ENCODE measurements at places on chromosomes 3 and 15. TPM values are rescaled to one million over a fixed set of nuclear protein-coding genes. Genes with fewer than 3 reads are reported as not detected.

CCDC13 gene
- 0.13 TPM for total RNA-seq

RARB gene
- 3.8 TPM for total RNA-seq

THRB gene
- total RNA-seq = 0.13 TPM

ADIPOQ gene
- not detected for total RNA-seq

HDGFL3 gene
- total RNA-seq = 25.5 TPM

PXK gene
- 30.2 TPM for total RNA-seq

ASB14 gene
- total RNA-seq = not detected

GOLIM4 gene
- 21.8 TPM for total RNA-seq

COMMD4 gene
- total RNA-seq = 104 TPM

SERPINI2 gene
- not detected for total RNA-seq

TTLL13 gene
- total RNA-seq = 0.13 TPM

AP3B2 gene
- not detected for total RNA-seq

DNA sequence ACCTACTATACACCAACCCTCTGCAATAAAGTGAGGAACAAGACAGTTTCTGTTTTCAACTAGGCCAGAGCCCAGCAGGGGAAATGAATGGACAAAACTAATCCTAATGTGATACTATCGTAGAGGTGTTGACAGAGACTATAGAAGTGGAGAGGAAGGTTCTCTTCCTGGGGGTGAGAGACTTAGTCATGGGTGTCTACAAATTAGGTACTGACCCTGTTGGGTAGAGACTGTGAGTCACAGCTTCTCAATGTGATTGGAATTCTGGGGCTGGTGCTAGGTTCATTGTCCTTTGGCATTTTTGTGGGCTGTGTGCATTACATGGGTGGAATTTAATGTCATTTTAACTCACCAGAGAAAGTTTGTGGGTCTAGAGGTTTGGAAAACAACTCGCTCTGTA, 79.3 kb downstream of the ADAMTSL3 start:
- DNase-seq = peak; percentile 86

DNA sequence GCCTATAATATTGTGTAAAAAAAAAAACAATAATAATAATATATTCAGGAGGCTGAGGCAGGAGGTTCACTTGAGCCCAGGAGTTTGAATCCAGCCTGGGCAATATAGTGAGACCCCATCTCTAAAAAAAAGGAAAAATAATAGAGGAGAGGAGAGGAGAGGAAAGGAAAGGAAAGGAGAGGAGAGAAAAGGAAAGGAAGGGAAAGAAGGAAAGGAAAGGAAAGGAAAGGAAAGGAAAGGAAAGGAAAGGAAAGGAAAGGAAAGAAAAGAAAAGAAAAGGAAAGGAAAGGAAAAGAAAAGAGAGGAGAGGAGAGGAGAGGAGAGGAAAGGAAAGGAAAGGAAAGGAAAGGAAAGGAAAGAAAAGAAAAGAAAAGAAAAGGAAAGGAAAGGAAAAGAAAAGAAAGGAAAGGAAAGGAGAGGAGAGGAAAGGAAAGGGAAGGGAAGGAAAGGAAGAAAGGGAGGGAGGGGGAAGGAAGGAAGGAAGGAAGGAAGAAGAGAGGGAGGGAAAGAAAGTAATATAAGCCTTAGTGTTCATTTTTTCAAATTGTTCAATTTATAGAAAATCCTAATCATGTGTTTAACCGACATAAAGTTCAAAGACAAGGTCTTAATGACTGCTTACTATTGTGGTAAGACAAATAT, 191.1 kb downstream of the MECOM start:
- DNase-seq = no peak

DNA sequence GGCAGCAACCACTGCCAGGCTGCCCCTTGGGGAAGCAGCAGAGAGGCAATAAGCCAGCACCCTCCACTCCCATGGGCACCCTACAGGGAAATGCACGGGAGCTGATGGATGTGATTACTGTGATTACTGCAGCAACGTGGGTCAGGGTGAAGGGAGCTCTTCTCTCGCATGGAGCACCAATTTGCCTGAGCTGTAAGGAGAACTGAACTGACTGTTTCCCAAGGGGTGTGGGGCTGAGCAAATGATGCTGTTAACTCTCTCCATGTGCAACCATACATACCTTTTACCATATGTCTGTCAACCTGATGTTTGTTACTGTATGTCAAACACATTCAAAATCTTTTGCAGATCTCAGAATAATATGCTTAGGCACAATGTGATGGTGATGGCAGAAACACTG, 680.6 kb downstream of the SQOR start:
- no peak for DNase-seq

DNA sequence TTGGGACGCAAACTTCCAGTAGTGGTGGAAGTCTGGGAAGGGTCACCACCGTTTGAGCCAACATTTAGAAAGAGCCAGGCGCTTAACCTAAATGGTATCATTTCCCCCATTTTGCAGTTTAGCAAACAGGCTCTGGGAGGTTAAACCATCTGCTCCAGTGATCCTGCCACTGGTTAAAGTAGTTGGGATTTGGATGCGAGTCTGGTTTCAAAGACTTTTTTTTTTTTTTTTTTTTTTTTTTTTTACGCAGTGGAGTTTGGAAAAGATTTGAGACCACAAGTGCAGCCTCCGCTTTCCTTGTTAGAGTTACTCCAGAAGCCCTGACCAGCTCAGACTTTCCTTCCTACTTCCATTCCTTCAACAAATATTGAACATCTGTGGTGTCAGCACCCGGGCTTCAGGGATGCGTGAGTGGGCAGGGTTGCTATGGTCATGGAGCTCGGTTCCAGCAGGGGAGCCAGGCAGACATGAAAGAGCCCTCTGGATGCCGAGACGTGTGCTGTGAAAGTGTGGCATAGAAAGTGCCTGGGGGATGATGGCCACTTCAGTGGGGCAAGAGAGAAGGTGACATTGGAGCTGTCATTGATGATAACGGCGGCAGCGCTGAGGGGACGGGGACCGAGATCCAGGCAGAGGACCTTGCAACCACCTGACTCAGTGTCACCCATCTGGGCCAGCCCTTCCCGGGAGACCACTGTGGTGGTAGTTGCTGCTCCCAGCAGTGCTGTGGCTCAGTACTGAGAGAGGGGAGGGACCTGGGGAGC, 1.1 kb upstream of the RNU6-1 start:
- no peak for DNase-seq

DNA sequence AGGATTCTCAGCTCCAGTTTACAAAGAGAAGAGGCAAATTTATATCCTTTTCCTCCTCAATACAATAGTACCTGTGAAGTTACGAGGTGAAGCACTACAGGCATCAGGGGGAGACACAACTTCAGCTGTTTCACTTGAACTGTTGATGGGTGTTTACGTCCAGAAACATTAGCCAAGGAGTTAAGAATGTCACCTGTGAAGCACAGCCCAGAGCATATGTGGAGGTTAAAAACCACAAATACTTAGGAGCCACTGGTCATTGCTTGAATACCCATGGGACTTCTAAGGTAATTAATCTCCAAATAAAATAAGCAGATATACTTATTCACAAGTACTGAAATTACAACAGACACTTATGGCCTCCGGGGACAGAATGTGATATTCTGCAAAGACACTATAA, 246.5 kb downstream of the ULK4 start:
- DNase-seq = no peak

DNA sequence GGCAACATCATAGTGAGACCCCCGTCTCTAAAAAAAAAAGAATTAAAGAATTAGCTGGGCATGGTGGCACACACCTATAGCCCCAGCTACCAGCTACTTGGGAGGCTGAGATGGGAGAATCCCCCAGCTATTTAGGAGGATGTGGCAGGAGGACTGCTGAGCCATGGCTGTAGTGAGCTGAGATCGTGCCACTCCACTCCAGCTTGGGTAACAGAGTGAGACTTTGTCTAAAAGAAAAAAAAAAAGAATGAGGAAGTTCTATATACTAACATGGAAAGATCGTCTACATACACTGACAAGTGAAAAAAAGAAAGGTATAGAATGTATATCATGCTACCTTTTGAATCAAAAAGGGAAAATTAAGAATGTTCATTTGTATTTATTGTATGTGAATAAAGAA, 83.9 kb upstream of the CDAN1 start:
- DNase-seq = no peak

GRCh38 chr3:58249358-58250092, 11.9 kb downstream of the ABHD6 start:
- DNase-seq = no peak

- no peak for DNase-seq
Observed at GRCh38 chr15:77384589-77385359, 35.1 kb downstream of the PEAK1 start.

- no peak for DNase-seq
Observed at GRCh38 chr3:196115678-196116083, 33.8 kb upstream of the TFRC start.

GRCh38 chr3:195808741-195809290, 2.9 kb downstream of the MUC4 start:
- no peak for DNase-seq

DNA sequence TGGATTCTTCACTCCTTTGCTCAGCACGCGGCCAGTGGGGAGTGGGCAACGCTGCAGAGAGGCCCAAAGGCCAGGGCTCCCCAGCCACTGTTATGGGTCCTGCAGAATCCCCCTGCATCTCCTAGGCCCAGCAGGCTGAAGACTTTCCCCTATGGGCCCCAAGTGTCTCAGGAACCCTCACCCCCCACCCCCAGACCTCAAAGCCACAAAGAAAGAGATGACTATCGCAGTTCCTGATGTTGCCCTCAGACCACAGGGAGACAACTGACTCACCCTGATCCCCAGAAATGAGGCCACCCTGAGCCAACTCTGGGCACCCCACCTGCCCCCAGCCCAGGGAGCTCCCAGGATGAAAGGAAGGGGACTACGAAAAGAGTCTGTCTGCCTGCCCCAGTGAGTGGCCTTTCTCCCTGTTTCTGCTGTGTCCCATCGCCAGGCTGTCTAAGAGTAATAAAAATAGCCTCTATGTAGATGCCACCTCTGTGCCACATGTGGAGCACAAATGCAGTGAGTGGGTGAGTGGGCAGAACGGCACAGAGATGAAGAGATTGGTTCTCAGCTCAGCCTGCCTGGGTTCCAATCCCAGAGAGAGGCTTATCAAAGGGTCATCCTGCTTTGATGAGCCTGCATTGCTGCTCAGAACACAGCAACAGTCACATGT, 283.0 kb downstream of the UACA start:
- no peak for DNase-seq

DNA sequence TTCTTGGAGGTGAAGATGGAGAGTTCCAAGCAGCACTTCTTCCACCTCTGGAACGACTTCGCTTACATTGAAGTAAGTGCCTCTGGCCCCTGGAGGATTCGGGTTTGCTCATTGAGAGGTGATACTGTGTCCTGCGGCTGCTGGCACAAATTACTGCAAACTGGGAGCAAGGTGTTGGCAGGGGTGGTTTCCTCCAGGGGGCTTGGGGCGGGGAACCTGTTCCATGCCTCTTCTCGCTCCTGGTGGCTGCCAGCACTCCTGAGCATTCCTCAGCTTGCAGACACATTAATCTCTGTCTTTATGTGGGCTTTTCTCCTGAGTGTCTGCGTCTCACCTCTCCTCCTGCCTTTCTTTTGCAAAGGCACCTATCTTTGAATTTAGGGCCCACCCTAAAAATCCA, 47.4 kb downstream of the MESD start:
- no peak for DNase-seq

DNA sequence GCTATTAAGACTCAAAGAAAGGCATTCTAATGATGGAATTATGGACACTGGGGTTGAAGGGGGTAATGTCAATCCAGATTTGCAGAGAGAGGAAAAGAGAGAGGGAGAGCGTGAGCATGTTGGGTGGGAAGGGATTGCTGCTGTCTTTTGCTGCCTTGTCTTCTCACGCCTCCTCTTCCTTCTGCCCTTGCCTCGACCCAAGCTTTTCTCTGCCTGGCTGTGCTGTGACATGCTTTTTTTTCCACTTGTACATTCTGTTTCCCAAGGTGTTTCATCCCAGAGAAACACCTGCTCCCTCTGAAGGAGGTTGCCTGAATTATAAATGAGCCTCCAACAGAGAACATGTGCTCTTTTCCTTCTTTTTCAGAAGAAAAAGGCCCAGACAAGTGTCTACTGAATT, 80.3 kb downstream of the BDH1 start:
- no peak for DNase-seq

GRCh38 chr15:71049706-71050422, 65.4 kb upstream of the THSD4 start:
- no peak for DNase-seq

DNA sequence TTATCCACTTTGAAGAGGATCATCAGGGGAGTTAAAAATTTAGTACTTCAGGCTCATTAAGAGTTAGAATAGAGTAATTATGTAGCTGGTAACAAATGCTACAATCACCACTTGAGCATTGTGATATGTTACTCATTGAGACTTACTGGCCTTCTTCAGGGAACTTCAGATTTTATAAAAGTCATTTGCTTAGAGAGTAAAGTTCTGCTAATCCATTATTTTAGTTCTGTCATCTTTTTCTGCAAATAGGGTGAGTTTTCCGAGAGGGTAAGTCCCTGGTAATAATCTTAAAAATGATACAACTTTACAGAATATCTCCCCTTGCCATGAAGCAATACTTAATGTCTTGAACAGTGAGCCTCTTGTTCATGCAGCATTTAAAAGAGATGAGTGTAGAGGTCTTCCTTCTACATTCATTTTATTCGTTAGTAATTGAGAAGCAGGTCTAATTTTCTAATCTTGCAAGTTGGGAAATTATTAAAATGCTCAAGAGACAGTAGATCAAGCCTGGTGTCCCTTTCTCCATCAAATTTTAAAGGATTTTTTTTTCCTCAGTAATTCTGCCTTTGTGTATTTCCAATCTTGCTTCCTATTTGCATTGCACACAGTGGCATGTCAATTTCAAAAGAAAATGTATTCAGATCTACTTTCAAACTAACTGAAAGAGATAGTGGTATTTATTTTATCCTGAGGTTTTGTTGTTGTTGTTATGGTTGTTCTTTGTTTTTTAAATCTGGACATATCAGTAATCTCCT, 52.6 kb downstream of the MBNL1 start:
- DNase-seq = no peak

DNA sequence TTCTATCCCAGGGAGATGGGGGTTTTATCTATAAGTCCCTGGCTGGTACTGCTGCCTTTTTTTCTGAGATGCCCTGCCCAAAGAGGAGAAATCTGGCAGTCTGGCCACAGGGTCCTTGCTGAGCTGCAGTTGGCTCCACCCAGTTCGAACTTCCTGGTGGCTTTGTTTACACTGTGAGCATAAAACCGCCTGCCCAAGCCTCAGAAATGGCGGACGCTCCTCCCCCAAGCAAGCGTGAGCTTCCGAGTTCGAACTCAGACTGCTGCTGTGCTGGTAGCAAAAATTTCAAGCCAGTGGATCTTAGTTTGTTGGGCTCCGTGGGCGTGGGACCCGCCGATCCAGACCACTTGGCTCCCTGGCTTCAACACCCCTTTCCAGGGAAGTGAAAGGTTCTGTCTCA, 126.8 kb upstream of the SUCLG2 start:
- no peak for DNase-seq

DNA sequence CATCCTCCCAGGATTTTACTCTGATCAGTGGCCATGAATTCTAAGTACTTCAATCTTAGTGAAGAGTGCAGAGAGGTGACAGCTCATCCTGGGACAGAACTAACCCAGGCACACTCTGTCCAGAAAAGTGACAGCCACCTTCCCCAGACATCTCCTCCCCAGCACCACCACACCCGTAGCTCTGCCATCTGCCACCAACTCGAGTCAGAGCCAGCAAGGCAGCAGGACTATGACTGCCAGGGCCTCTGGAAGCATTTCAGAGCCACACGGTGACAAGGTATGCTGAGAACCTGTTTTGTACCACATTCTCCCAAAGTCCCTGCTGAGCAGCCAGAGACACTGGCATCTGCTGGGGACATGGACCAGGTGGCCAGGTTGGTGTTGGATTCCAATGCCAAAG, 71.0 kb downstream of the NTRK3 start:
- no peak for DNase-seq

GRCh38 chr3:170740285-170740684, 129.7 kb downstream of the RPL22L1 start:
- DNase-seq = no peak

Measured in dermis microvascular lymphatic vessel endothelial cell (primary cell).